Anterior cingulate cortex (tissue), 58 donors: ENCODE measurements at places on chromosomes 16 and 17.

- peak; percentile 67 for DNase-seq
Measured at GRCh38 chr16:70490261-70490660, 33.1 kb downstream of the COG4 start.

DNA sequence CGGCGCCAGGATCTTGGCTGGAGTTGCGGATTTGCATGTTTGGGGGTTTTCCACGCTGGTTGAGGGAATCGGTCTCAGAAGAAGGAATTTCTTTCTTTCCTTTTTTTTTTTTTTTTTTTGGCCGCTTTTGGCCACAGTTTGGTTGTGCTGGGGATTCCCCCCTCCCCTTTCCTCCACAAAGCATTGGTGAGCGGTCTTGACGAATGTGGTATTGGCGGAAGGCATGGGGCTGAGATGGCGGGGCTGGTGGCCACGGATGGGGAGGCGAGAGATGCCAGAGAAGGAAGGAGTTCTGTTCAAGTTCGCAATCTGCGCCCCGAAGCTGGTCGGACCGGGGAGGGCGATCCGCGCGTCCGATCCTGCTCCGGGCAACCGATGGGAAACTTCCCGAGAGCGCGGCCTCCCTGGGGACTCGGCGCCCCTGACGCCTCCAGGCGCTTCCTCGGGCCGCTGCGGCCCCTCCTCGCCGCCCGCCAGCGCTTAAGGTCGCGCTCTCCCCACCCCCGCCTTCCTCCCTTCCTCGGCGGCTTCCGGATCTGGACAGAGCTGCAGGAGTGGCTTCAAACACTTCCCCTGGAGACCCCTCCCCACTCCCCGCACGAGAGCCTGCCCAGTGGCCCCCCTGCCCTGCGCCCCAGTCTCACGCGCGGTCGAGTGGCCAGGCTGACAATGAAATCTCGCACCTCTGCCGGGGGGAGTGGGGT, 43.2 kb downstream of the RAI1 start:
- DNase-seq: no peak

DNA sequence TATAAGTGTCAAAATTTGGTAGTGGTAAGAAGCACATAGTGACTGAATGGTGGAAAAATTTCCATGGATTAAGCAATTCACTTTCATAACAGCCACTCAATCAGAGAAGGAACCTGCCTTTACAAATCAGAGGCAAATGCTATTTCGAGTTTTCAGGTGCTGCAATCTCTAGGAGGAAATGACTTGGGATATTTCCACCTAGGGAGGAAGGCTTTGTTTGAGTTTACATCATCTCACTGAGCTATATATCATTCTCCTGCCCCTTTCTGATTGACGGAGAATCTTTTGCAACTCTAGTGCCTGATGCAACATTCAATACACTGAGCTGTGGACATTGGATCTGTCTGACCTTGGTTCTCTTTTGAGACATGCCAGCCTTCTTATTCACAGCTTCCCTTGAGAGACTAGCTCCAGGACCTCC, 26.3 kb downstream of the MARCHF10 start:
- DNase-seq: no peak

- DNase-seq: no peak
Measured at GRCh38 chr16:74107795-74108610, 188.6 kb upstream of the PSMD7 start.

GRCh38 chr17:828761-829160, 46.6 kb downstream of the MRM3 start:
- DNase-seq: no peak

DNA sequence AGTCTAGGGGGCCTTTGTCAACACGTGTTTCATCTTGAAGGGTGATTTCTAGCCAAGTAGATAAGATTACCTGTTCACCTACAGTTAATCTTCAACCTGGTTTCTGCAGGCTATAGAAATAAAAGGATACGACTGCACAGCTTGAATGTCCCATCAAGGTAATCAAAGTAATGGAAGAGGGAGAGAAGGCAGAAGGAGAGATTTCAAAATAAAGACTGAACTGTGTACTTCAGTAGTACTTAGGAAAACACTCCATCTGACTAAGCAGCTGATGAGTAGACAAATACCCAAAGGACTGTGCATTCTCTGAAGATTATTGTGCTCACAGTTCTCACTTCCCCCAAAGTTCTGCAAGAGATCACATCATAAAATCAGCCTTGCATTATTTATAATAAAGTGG, 5.8 kb upstream of the RFFL start:
- DNase-seq: no peak

DNA sequence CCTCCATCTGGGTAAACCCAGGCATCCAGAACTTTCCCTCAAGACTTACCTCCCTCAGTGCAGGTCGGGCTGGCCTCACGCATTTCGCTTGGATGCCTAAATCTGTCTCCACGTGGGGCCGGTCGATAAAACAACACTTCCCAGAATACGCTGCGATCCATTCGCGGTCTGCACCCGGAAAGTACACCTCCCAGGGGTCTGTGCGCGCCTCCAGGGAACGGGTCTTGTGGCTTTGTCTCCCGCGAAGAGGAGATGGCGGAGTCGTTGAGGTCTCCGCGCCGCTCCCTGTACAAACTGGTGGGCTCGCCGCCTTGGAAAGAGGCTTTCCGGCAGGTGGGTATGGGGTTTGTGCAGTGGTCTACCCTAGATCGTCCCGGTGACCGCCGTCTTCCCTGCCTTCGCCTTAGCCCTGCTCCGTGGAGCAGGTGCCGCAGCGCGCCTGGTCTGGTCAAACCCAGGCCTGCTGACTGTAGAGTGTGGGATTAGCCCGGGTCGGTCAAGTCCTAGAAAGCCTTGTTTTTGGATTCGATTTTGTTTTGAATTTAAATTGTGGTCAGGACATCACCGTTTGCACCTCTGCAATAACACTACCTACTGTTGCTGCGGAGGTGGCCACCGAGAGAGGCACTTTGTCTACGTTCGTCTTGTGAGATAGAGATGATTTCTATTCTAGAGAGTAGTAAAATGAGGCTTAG, at the start of gene RPAIN:
Gene RPAIN, plus strand, starts transcription at position 224 of the 695 bp plus-strand sequence. Its CDS starts 29 bp downstream, at position 253.
- DNase-seq: peak; percentile 84

DNA sequence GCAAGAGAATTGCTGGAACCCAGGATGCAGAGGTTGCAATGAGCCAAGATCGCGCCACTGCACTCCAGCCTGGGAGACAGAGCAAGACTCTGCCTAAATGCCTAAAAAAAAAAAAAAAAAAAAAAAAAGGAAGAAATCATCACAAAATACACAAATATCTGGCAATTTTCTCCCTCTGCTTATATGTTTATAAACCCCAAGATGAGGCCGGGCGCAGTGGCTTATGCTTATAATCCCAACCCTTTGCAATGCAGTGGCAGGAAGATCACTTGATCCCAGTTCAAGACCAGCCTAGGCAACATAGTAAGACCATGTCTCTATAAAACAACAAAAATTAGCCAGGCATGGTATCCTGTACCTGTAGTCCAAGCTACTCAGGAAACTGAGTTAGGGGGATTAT, 21.5 kb downstream of the MED1 start:
- no peak for DNase-seq

GRCh38 chr16:11183951-11184350, 72.1 kb downstream of the SOCS1 start:
- no peak for DNase-seq

DNA sequence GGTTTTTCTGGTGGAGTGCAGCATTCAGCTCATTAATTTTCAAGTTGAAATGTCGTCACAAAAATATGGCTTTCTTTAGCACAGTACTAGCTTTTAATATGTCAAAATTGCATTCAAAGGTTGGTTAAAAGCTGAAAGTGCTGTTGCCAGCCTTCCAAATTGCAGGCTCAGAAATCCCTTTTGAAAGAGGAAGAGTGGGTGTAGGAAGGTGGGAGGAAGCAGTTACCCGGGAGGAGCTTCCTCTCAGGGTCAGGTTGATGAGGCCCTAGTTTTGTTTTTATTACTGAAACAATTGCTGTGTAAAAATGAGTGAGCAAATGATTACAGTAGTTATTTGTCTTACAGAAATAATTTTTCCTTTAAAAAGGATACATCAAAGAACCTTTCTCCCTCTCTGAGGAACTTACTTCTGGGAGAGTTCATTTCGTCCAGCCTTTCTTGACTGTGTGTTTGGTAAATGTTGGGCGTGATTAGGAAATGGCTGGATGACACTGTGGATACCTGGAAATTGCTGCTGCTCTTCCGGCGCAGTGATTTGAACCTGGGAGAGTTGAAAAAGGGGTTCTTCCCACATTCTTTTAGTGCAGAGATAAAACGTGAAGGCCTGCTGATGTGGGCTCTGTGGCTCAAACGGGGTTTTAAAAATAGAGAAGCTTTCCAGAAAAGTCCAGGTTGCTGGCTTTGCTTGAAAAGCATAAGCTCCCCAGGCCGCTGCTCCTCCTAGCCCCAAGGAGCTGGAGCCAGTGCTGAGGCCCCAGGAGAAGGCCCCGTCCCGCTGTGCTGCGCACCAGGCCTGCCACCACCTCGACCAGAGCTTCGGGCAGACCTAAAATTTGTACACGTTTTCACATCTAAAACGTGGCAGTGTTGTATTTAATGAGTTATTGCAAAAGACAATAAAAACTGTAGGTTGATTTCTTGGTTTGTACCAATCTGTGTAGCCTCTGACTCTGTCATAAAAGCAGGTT, 41.7 kb downstream of the SEC14L1 start:
- DNase-seq: no peak

GRCh38 chr16:47599512-47599911, 138.4 kb downstream of the PHKB start:
- no peak for DNase-seq

GRCh38 chr17:74117087-74117698, 86.3 kb upstream of the RPL38 start:
- no peak for DNase-seq

- no peak for DNase-seq
Measured at GRCh38 chr17:80190716-80191115, 20.9 kb downstream of the CARD14 start.

- DNase-seq: no peak
Measured at GRCh38 chr17:6035801-6036394, 34.3 kb upstream of the WSCD1 start.

GRCh38 chr16:89334988-89335802, 117.7 kb downstream of the ZNF778 start:
- no peak for DNase-seq

DNA sequence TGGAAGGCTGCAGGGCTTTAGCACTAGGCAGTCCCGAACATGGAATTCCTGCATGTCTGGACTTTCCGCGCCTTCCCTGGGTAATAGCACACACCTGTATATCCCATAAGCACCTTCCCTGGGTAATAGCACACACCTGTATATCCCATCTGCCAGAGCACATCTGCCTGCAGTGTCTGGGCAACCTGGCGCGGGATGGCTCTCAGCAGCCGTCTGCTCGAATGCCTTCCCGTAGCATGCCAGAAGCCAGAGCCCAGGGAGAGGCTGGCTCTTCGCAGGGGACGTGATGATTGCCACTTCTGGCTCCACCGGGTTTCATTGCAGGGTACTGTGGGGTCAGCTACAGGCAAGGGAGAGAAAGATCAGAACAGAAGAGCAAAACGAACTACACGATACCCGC, 21.3 kb downstream of the MBTPS1 start:
- no peak for DNase-seq

- DNase-seq: no peak
Measured at GRCh38 chr17:58813712-58814111, 58.1 kb downstream of the PPM1E start.

DNA sequence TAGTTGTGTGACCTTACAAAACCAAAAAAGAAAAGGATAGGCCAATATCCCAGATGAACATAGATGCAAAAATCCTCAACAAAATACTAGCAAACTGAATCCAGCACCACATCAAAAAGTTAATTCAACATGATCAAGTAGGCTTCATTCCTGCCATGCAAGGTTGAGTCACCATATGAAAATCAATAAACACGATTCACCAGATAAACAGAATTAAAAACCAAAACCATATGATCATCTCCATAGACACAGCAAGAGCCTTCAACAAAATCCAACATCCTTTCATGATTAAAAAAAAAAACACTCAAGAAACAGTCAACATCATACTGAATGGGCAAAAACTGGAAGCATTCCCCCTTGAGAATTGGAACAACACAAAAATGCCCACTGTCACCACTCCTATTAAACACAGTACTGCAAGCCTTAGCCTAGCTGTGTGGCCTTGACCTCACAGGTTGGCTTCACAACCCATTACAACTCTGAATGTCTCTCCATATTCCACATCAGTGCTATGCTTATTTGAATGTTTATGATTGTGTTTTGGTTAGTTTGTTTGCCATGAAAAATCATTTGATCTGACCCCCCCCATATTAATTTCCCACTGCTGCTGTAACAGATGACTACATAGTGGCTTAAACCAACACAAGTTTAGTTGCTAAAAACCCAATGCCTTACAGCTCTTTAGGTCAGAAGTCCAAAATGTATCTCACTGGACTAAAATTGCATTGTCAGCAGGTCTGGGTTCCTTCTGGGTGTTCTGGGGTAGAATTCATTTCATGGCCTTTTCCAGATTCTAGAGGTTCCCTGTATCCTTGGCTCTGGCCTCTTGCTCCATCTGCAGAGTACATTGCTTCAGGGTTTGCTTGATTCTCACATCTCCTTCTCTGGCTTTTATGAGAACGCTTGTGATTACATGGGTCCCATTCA, 257.1 kb upstream of the DYNLRB2 start:
- DNase-seq: no peak

GRCh38 chr17:73564843-73565242, 79.4 kb downstream of the SDK2 start:
- DNase-seq: no peak

- no peak for DNase-seq
Measured at GRCh38 chr17:21129023-21129681, 2.4 kb downstream of the DHRS7B start.

GRCh38 chr17:71987634-71988033, 133.2 kb upstream of the SOX9 start:
- DNase-seq: no peak

DNA sequence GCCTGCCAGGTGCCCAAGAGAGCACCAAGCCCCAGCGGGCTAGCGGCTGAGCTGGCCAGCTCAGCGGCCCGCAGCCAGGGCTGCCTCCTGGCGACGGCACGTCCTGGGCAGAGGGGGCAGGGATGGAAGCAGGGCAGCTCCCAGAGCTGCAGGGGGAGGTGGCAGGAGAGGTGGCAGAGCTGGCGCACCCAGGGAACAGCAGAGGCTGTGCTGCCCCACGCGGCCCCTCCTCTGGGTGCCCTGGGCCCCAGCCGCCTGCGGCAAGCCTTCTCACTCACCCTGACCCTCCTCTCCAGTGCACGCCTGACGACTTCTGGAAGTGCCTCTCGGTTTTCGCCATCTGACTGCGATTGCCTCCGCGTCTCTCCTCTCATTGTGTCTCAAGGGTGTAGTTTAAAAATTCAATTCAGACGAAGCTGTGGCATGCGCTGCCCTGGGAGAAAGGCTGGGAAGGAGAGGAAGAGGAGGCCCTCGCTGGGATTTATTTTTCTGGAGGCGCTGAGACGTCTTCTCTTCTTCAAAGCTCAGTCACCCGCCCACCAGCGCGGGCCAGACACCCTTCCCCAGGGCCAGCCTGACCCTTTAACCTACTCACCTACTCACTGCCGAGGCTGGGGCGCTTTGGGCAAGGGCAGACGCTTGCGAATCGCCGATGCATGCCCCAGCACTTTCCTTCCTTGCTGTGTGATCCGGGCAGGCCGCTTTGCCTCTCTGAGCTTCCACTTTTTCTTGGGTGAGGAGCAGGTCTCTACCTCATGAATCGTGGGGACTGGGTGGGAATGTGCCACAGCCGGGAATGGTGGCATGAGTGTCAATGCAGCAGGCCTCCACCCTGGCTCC, 24.9 kb downstream of the GSE1 start:
- no peak for DNase-seq
